Cerebellar nuclear complex (tissue), 1 donor: ENCODE measurements at places on chromosomes 4 and X.

DNA sequence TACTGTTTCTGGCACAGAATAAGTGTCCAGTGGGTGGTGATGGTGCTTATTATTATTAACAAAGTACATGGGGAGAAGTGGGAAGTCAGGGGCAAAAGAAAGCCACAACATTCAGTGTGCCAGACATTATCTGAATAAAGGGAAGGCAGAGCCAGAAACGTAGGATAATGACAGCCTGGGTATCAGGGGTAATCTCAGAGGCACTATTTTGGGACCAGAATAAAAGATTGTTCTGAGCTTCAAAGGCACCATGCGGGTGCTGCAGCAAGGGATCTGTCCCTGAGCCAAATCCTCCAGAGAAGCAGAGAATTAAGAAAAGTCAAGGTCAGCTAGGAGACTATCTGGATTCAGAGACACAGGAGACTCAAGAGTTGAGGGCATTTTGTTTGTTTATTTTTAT lies 328.8 kb upstream of the GATB start:
- DNase-seq = no peak

GRCh38 chrX:16552546-16552945 lies 97.4 kb upstream of the S100G start:
- DNase-seq = no peak

DNA sequence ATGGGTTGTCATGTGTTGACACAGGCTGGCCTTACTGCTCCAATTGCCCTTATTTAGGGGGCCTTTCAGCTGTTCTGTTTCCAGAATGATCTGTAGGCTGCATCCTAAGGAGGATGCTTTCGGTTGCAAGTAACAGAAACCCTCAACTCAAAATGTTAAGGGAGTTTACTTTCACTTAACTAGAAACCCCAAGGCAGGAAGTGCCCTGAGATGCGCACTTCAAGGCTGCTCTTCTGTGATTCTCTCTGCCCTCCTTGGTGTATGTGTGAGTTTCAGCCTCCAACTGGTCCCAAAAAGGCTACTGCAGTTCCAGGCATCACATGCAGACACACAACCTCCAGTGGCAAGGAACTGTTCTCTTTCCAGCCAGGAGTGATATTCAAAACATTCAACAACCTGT lies 97.3 kb upstream of the ATP6AP2 start:
- DNase-seq = no peak

- DNase-seq = no peak
Measured at GRCh38 chr4:125060376-125060775, 254.4 kb upstream of the FAT4 start.

GRCh38 chr4:157886645-157887044 lies 286.2 kb downstream of the GASK1B start:
- DNase-seq = no peak

- DNase-seq = no peak
Measured at GRCh38 chr4:60847614-60848013, 352.5 kb upstream of the ADGRL3 start.

DNA sequence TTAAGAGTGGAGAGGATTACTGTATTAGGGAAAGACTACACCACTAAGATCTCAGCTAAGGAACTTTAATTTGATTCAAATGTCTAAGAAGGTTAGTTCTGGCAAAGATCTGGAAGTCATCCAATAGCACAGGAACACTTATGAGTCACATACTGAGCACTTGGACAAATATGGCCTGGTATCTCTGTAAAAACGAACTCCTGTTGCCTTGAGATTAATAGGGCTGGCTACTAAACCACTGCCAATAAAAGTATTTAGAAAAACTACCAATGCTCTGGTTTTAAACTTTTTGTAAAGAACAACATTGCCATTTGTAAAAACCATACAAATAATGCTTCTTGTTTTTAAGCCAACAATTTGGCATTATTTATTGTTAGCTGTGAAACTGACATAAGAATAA lies 70.5 kb downstream of the SEC24D start:
- no peak for DNase-seq

DNA sequence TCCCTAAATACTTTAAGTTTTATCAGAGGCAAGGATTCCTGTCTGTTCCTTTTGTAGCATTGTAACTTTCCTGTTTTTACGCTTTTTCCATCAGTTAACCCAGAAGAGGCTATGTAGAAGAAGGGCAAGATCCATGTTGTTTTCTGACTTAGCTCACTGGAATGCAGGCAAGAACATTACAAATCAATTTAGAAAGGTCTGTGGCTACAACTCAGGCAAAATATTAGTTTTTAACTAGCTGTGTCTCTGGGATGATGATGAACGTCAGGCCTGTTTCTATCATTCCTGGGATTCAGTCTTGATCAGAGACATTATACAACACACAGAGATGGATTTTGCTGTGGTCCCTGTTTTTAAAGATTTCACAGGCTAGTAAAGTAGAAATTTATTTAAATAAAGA lies 813.0 kb upstream of the POU3F4 start:
- DNase-seq = no peak

GRCh38 chr4:30881985-30882384 lies 161.8 kb downstream of the PCDH7 start:
- DNase-seq = no peak

GRCh38 chrX:47217121-47217851 lies 1.2 kb upstream of the CDK16 start:
- DNase-seq = no peak

DNA sequence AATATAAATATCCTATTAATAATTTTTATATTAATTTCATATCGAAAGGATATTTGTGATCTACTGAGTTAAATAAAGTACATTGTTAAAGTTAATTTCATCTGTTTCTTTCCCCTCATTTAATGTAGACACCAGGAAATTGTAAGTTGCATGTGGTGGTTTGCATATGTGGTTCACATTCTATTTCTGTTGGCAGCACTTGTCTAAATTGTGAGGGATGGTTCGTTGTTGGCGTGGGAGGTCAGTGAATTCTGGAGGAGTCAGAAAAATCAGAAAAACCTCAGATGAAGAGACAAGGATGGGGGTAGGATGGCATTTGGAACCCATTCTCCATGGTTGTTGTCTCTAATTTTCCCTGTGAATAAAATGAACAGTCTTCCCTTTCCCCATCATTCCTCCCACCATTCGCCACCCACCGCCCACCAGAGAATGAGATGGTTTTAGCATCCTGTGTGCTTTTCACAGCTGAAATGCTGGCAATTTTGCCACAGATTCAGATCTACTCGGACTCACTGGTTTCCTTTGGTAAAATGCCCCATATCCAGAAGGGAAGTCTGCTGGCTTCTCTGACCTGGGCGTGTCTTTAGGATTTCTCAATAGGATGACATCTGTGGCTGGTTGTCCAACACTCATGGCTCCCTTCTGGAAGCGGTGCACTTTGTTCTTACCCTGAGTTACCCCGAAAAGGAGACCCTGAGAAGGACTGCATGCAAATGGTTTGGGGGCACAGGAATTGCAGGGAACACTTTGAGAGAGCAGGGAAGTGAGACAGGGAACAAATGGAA lies 52.3 kb downstream of the LGI2 start:
- no peak for DNase-seq

DNA sequence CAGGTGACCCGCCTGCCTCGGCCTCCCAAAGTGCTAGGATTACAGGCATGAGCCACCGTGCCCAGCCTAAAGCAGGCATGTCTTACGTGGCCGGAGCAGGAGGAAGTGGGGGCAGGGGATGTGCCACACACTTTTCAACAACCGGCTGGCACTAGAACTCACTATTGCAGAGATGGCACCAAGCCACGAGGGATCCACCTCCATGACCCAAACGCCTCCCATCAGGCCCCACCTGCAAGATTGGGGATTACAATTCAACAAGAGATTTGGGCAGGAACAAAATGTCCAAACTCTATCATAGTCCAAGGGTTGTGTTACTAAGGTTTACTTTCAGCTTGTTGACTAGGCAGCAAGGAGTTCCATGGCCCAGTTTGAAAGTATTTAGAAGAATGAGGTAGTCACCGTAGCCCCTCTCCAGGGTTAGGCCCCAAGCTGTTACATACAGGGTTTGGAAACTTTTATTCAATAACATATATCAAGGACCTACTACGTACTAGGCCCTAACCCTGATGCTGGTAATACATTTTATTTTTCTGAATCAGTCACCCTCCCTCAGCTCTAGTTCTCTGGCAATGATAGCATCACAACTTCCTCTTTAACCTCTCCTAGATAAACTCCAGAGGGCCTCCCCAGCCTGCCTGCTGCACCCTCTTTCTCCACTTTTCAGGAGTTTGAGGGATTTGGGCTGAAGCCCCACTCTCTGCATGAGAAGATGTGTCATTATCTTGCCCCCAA lies 18.0 kb upstream of the TBC1D14 start:
- DNase-seq = no peak

- DNase-seq = no peak
Measured at GRCh38 chr4:188660796-188661195, 521.6 kb downstream of the TRIML1 start.

DNA sequence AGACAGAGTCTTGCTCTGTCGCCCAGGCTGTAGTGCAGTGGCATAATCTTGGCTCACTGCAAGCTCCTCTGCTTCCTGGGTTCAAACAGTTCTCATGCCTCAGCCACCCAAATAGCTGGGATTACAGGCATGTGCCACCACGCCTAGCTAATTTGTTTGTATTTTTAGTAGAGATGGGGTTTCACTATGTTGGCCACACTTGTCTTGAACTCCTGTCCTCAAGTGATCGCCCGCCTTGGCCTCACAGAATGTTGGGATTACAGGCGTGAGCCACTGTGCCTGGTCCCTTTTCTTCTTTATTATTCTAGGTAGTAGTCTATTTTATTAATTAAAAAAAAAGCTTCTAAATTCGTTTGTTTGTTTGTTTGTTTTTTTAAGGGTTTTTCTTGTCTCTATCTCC lies 59.1 kb downstream of the SLAIN2 start:
- no peak for DNase-seq

DNA sequence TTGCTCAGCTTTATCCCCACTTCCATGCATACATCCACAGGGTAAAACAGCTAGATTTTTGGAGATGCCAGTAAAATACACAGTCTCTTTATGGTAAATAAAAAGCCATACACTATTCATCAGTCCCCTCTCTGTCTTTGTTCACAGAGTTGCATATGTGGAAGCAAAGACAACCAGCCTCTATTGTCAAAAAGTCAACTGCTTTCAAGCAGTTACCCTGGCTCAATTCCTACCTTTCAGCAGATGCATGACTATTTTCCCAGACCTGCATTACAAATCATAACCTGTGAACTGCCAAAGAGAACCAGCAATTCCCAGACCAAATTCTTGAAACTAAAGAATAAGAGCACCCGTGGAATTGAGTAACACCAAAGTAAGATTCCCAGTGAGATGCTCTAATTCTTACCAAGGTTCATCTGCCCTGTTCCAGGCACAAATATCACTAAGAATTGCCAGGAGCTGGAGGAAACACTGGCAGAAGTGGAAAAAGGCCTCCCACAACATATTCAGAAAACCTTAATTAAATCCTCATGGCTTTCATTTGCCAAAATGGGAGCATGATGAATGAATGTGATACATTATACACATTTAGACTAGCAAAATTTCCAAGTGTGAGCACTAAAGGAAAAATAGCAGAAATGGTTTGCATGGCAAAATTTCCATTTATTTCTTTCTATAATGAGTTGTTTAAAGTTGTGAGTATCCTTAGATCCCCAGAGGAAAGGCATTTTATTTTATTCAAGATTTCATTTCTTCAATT lies 391.2 kb upstream of the ADGRL3 start:
- DNase-seq = no peak

GRCh38 chrX:18753631-18754030 lies 46.2 kb downstream of the PPEF1 start:
- no peak for DNase-seq

- no peak for DNase-seq
Measured at GRCh38 chr4:152919826-152920225, 16.3 kb upstream of the FHDC1 start.

GRCh38 chrX:12949927-12950656 lies 24.8 kb upstream of the TMSB4X start:
- no peak for DNase-seq

- DNase-seq = no peak
Measured at GRCh38 chr4:33477715-33478114, 2757.5 kb downstream of the PCDH7 start.

- no peak for DNase-seq
Measured at GRCh38 chrX:46325312-46325877, 219.8 kb downstream of the ZNF674 start.

- DNase-seq = no peak
Measured at GRCh38 chrX:49270249-49270921, 792 bp downstream of the PPP1R3F start.

- DNase-seq = no peak
Measured at GRCh38 chr4:25797136-25797535, 65.7 kb downstream of the SEL1L3 start.

DNA sequence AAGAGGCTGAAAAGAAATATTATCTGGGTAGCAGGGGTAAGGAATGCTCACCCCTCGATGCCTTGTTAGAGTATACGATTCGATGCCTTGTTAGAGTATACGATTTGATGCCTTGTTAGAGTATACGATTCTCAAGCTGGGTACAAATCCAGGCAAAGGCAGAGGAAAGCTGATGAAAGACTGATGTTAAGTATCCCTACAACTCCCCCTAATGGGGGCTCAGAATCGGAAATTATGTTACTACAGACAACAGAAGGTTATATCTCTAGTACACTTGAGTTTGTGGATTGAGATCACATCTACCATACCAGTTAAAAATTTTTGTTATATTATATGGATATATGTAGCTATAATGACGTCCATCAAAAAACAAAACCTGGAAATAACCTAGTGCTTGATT lies 4.8 kb downstream of the LRRC66 start:
- DNase-seq = no peak

DNA sequence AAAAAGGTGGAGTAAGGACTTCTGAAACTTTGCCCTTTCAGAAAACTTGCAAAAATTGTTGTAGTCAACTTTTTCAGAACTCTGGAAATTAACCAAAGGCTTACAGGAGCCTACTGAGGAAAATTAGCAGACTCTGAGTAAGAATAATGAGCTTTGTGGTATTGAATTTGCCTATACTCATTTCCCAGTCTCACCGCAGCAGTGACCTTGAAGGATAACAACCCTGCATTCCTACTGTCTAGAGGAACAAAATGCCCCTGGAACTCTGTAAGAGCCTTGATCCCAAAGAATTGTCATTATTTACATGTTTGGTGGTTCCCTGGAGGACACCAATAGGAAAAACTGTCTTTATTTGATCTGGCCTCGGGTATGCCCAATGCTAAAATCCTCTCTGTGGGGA lies 57.9 kb downstream of the MND1 start:
- no peak for DNase-seq

DNA sequence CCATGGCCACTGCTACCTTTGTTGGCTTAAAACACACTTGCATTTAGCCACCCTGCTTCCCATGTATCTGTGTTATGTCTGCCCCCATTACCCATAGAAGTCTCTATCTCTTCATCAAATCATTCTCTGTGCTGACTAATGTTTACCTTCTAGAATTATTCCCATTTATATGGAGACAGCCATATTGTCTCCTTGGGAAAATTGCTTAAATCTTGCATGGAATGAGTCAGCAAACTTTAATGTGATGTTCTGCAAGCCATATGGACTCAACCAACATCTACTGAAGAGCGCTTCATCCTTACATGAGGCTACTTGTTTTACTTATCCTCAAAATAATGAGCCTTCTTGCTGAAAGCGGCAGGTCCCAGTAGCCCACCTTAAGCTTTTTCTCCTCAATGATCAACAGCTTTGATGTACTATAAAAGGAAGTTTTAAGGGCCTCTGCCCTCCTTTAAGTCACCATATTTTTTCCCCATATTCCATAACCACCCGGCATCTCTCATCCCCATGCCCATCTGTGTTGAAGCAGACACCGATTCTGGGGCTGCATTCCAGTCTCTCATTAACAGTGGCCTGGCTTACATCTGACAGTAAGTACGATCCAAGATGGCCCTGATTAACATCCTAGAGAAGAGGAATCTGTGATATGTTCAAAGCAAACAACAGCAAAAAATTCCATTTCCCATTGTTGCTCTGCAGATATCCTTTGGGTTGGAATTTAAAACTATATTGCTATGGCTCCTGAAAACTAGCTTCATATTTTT lies 130.4 kb downstream of the ARHGAP6 start:
- DNase-seq = no peak
